ENCODE measurements at places on chromosomes 11 and 22. TPM values are rescaled to one million over a fixed set of nuclear protein-coding genes. Genes with fewer than 3 reads are reported as not detected.

DNA sequence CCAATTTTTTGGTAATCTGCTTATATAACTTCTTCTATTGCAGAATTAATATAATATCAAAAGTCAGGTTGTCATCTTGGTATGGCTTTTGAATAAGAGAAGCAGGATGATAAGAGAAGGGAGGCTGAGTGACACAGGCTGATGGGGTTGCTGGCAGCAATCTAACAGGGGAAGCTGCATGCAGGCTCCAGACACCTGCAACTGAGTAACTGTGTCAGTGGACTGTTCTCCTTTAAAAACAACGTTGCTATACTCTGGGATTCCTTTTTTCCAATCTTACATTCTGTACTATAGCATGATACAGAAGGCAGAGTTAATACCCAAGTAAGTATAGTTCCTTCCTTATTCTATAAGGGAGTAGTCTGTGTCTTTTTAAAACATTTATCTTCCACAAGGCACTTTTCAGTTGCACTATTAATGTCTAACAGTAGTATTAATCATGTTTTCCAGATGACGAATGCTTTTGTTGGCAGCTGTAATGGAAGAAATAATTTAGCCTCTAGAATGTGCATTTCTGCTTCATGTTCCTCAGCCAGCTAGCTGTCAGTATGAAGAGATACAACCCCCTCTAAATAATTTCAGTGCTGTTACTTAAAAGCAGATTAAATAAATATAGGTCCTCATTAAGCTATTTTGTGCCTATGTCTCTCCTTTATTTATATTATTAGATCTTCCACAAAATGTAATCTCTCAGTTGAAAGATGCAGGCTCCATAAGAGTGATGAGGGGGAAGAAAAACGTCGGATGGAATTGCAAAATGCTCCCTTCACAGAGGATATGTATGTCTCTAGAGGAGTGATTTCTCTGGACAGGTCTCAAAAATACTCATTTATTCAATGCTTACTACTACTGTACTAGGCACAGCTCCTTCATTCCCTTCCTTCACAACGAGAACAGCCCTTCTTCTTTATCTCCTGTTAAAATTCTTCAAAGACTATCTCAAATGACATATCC is 50.8 kb downstream of the ATG16L2 start:
- peak; percentile 34 for DNase-seq

GRCh38 chr22:27686534-27686933 is 115.0 kb downstream of the MN1 start:
- peak; percentile 89 for DNase-seq

- DNase-seq = no peak
Measured at GRCh38 chr11:70608568-70609470, 210.5 kb downstream of the CTTN start.

- DNase-seq = no peak
Measured at GRCh38 chr11:93485983-93486382, 57.2 kb downstream of the SMCO4 start.

DNA sequence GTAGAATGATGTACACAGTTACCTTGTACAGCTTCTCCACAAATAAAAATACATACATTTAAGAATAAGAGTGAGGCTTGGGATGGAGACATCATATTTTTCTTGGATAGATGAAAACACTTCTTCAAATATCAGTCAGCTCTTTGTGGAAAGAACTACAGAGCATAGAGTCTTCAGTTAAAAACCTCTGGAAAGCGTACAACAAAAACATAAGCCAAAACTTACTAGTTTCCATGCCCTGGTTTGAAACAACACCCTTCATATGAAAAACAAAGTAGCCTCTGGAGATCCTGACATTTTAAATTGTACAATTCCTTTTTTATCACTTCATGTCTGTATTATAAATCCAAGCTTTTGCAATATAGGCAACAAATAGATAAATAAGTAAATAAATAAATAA is 7.0 kb upstream of the CEP126 start:
- no peak for DNase-seq

GRCh38 chr11:119352857-119353260 is 6.4 kb upstream of the MFRP start:
- DNase-seq = peak; percentile 38

GRCh38 chr11:104547996-104548661 is 350.1 kb downstream of the CASP12 start:
- DNase-seq = no peak

DNA sequence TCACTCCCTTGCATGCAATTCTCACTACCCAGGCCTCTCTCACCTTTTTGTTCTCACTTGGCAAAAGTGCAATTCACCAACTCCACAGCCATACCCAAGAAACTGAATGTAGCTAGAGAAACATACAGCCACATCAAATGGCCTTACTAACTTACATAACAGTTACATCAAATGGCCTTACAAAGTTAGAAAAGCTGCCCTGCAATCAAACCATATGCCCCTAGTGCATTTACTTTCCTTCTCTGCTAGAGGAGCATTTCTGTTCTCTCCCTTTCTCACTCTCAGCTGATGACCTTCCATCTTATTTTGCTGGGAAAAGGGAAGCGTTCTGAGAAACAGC is 10.3 kb downstream of the PRCP start:
- no peak for DNase-seq

GRCh38 chr11:112016765-112017376 is 8.3 kb upstream of the DLAT start:
- no peak for DNase-seq

GRCh38 chr11:112694245-112694644 is 267.0 kb upstream of the NCAM1 start:
- DNase-seq = no peak

- DNase-seq = no peak
Measured at GRCh38 chr22:20951151-20951931, 15.7 kb upstream of the AIFM3 start.

DNA sequence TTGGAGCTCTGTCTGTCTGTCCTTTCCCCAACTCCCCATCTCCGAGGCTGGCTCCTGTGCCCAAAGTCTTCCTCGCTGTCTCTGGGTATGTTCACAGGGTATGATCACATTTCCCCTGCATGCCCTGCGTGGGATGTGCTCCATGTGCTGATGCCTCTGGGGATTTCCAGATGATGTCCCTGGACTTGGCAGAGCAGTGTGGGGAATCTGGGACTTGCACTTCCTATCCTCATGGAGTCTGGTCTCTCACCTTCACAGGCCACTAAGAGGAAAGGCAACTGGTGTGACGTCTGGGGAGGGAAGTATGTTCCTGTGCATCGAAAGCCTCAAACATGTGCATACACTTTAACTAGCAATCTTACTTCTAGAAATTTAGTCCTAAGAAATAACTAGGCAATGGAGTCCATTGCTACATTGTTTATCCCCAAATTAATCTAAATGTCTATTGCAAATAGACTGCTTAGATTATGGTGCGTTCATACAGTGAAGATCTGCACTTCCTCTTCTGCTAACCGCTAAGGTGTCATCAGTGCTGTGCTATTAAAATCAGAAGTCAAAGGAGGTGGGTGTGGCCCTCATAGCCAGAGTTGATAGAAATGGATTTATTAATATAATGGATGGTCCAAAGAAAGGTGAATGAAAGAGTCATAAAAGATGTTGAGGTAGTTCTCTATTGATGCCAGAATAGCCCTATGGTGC is 20.8 kb downstream of the TIMP3 start:
- no peak for DNase-seq

DNA sequence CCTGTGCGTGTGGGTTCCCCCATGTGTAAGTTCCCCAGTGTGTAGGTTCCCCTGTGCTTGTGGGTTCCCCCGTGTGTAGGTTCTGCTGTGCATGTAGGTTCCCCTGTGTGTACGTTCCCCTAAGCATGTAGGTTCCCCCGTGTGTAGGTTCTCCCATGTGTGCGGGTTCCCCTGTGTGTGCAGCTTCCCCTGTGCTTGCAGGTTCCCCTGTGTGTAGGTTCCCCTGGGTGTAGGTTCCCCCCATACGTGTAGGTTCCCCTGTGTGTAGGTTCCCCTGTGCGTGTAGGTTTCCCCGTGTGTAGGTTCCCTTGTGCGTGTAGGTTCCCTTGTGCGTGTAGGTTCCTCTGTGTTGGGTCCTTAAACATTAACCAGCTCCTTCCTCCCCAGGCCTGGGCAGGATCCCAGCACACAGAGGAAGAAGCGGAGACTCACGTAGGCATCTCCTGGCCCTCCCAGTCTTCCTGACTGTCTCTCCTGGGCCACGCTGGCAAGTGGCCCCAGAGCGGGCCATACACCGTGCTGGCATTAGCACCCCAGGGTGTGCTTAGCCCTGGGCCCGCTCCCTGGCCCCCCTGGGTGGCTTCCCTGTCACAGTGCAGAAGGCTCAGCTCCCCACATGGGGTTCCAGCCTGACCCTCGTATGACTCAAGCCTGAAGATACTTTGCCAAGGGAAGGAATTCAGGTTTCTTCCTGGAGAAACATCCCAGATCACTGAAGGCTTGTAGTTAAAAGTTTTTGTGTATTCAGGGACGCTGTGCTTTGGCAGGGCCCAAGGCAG is 2.8 kb upstream of the GRAMD4 start:
- no peak for DNase-seq

DNA sequence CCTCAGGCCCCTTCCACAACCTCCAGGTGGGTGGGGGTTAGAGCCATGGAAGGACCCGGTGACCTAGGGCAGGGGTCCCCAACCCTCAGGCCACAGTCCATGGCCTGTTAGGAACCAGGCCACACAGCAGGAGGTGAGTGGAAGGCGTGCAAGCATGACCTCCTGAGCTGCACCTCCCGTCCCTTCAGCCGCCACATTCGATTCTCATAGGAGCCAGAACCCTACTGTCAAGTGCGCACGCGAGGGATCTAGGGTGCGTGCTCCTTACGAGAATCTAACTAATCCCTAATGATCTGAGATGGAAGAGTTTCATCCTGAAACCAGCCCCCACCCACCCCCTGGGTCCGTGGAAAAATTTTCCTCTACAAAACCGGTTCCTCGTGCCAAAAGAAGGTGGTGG is 3.6 kb upstream of the KRTAP5-4 start:
- no peak for DNase-seq

DNA sequence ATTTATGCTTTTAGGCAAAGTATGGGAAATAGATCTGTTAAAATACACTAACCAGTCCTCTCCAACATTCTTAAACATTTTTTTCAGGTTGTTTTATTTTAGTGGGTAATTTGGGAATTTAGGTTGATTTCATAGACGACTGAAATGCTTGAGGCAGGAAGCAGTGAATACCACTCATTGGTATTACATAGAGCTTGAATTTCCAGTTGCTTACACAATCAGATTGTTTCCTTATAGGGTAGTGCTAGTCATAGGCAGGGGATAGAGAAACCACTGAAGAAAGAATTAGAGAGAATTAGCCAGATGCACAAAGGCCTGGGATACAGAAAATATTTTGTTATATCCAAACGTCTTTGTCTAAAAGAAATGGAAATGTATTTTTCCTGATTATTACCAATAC is 23.9 kb upstream of the LYVE1 start:
- no peak for DNase-seq

DNA sequence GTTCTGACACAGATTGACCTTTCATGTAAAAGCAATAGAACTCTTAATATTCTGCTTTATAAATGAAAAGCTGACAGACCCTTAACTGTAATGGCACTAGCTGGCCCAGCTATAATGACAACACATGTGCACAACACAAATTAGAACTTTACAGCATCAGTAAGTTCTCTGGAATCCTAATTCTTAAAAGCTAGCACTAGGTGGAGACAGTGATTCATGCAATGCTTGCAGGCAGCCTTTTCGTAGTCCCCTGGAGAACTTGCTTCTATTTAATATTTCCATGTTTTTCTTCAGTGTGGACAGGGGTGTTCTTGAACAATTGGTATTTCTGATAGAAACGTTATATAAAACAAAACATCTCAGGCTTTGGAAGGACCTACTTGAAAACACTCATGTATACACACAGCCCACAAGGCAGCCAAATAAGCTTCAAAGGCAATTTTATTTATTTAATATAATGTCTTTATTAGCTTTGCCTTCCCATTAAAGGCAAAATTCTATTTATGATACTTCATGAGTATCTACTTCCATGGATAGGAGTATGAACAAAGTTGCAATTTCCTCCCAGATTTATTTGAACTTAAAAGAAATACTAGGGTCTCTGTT is 374.3 kb upstream of the MPPED2 start:
- DNase-seq = no peak

DNA sequence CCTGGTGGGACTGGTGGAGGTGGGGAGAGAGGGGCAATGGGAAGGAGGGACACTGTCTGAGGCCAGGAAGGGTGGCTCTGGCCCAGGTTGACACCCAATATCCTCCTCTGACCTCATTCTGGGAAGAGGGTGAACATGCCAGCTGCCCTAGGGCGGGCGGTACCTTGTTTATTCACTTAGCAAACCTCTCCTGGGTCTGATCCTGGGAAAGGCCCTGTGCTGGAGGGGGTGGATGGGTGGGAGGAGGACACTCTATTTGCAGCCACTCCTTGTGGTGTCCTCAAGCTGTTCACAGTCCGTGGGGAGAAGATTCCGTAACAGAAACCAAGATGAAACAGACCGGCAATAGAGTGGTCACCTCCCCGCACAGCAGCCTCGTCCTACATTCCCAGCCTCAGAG is 49.7 kb upstream of the EIF3D start:
- no peak for DNase-seq

GRCh38 chr22:19639610-19640135 is 74.6 kb upstream of the SEPTIN5 start:
- no peak for DNase-seq

DNA sequence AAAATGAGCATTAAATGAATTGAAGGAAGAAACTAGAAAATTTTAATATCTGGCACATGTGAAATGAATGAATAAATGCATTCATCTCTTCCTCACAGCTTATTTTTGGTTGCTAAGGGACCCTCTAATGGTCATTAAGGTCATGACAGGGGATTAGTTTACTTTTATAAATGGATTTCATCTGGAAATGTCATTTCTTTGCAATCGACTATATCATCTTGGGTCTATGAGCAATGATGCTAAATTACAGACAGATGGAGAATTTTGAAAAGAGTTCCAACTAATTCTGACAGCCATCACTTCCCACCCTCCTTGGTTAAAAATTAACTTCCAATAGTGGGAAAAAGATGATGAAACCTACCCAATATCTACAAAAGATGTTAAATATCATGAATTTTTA is 98.0 kb downstream of the KIF18A start:
- DNase-seq = no peak

The SHANK3 gene
- 34.1 TPM for total RNA-seq

The ANO5 gene
- total RNA-seq = 37.5 TPM

The OR5P2 gene
- not detected for total RNA-seq

The SAA2 gene
- total RNA-seq = 223 TPM

The SLC22A25 gene
- not detected for total RNA-seq

The RAB3IL1 gene
- 17.3 TPM for total RNA-seq

The MRGPRX3 gene
- not detected for total RNA-seq

The IGSF22 gene
- 1.7 TPM for total RNA-seq

The CHRM1 gene
- not detected for total RNA-seq

The PIWIL4 gene
- total RNA-seq = 1.0 TPM

The SYT13 gene
- 9.0 TPM for total RNA-seq

The NLRP14 gene
- not detected for total RNA-seq

The HTR3B gene
- not detected for total RNA-seq

The MLC1 gene
- total RNA-seq = 0.29 TPM

The NUDT22 gene
- 82.0 TPM for total RNA-seq

The SLC22A6 gene
- total RNA-seq = not detected

The APOL5 gene
- total RNA-seq = not detected

The CHADL gene
- 7.7 TPM for total RNA-seq
